ENCODE measurements at places on chromosomes 11 and 22. TPM values are rescaled to one million over a fixed set of nuclear protein-coding genes. Genes with fewer than 3 reads are reported as not detected.

DNA sequence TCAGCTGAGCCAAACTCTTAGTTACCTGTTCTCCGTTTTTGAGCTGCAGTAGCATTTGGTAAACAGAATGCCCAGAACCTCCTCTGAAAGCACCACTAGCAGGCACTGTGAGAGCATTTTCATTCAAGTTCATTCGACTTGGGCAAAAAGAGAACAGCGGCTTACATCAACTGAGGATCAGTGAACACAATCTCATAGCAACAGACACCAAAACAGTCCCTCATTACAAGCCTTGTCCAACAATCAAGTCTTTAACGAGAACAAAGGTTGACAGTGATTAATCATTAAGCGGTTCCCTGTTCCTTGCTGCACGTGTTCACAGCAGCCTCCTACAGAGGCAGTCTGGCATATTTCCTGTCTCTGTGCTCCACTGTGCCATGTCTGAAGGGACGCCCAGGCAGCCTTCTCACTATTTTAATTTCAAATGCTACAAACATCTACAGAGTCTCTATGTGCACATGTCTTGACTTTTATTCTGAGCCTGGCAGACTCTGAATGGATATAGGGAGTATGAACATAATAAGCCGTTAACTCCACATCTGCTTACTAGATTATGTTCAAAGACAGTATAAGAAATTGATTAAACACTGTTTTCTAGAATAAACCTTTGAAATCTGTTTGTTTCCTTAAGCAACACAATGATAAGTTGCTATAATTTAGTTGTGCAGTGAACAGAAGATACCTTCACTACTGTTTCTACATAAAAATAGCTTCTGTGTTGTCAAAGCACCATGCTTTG is 88.3 kb upstream of the MTMR2 start:
- DNase-seq, result no peak

LMO1 gene
- total RNA-seq, result not detected

CDON gene
- 7.4 TPM for total RNA-seq

KRTAP5-8 gene
- 5.0 TPM for total RNA-seq

GRCh38 chr11:5899534-5899933 is 6.5 kb downstream of the OR52E5 start:
- no peak for DNase-seq

Measured in ureter (tissue), 1 donor.